ENCODE measurements at places on chromosomes 5 and 9.

DNA sequence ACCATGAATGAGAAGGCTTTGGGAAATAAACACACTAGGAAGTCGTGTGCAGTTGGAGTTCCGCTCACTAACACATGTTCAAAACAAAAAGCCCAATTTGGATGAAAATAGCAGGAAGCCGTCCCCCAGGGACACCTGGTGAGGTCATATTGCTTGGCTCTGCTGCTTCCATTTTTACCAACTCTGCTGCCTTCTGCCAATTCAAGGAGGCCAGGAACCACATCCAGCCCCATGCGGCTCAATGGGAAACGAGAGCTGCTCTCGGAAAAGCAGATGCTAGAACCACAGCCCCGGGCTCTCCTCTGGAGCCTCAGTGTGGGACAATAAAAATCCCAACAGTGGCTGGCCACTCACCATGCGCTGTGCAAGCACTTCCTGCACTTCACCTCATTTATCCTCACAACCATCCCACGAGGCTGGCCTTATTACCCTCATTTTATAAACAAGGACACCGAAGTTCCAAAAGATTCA lies 13.4 kb downstream of the ADAM19 start:
- DNase-seq, result no peak

DNA sequence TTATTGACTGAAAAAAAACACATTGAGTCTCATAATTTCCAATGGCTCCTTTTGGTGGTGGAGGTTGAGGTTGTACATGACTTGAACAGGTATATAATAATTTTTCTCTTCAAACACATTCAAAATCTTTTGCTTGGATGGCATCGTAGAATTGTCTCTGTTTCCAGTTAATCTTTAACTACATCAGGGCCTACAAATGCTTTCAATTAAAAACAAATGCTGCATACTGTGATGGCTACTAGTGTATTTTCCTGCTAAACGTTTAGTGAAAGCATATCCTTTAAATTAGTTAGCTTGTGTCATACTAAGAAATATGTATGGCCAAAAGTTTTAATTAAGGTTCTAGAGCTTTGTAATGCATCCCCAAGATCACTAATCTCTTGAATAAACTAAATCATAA lies 313.8 kb downstream of the SLF1 start:
- DNase-seq, result no peak

DNA sequence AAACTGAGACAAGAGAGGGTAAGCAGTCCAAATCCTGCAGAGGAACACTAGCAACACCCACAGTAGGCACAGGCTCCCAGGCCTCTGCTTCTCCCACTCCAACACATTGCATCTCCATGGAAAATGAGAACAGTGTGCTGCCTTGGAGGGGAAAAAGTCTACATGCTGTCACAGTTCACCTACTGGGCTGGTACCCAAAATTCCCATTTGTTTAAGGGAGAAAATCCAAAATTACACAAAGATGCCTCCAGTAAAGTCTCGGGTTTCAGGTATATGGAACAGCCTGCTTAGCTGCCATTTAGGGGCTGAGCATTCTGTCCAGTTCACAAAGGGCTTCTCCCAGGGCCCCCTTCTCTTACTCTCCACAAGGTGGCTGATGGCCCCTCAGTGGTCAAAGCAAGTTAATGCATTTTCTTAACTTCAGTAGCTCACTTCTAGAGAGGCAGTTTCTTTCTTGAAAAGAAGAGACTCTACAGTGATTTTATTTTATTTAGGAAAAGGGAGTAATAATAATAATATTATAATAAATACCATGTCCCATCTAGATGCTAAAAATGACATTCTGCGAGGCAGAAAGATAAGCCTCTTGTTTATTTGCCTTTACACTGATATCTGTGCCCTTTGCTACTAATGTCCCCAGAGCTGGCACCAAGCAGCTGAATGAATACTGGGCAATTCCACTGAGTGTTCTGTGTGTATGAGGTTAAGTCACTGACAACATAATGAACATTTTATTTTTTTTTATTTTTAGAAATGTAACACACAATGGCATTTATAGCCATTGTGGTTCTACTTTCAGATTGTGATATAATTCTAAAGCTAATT lies 89.4 kb downstream of the RGS7BP start:
- peak; percentile 7 for DNase-seq

- no peak for DNase-seq
These were observed 24.0 kb downstream of the ADAMTSL2 start for GRCh38 chr9:133558191-133559126.
